Activated naive CD4-positive, alpha-beta T cell treated with anti-CD3 and anti-CD28 coated beads, Interleukin-2, amount 50 U/mL, for 16 hours (primary cell): ENCODE measurements at places on chromosomes 7 and 10.

- no peak for DNase-seq
These were observed 117.4 kb downstream of the ZNF365 start for GRCh38 chr10:62491597-62491996.

DNA sequence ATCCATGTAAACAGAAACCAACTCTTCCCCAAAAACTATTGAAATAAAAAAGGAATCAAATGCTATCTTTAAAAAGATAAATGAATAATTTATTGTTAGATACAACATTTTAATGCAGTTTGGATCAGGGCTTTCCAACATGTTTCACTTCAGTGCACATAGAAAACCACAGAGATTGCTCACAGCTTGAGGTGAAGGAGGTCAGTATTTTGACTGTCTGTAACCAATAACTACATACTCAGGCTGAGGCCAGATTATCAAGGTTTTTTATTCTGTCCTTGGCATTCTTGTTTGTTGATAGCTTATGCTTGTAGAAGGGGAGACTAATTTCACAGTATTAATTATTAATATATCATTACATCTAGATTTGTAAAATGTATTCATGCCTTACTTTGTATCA is 195.5 kb downstream of the PRKG1 start:
- DNase-seq: no peak

DNA sequence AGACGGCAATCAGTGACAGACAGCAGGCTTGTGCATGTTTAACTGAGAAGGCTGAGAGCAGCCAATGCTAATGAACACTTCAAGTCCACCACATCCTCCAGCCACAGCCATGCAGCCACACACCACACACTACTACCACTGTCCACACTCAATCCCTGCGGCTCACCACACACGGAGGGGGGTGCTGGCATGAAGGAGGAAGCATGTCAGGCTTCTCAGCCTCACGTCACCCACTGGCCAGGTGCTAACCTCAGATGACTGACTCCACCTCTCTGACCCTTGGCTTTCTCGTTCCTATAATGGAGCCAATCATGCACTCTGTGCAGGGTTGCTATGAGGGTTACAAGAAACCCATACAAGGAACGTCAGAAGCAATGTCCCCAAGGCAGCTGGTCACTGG is 165.4 kb upstream of the RNF32 start:
- no peak for DNase-seq

DNA sequence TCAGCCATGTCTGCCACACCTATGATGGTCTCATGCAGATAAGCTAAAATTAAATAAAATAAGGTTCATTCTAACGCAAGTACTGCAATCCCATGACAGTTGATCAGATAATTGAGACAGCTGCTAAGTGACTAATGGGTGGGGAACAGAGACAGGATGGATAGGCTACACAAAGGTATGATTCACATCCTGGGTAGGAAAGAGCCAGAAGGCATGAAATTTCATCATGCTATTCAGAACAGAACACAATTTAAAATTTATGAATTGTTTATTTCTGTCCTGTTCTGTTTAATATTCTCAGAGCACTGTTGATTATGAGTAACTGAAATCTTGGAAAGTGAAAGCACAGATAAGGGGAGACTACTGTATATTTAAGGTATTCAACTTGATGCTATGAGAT is 381.8 kb upstream of the SORCS1 start:
- DNase-seq: no peak

GRCh38 chr10:95447685-95448084 is 113.5 kb downstream of the SORBS1 start:
- no peak for DNase-seq

DNA sequence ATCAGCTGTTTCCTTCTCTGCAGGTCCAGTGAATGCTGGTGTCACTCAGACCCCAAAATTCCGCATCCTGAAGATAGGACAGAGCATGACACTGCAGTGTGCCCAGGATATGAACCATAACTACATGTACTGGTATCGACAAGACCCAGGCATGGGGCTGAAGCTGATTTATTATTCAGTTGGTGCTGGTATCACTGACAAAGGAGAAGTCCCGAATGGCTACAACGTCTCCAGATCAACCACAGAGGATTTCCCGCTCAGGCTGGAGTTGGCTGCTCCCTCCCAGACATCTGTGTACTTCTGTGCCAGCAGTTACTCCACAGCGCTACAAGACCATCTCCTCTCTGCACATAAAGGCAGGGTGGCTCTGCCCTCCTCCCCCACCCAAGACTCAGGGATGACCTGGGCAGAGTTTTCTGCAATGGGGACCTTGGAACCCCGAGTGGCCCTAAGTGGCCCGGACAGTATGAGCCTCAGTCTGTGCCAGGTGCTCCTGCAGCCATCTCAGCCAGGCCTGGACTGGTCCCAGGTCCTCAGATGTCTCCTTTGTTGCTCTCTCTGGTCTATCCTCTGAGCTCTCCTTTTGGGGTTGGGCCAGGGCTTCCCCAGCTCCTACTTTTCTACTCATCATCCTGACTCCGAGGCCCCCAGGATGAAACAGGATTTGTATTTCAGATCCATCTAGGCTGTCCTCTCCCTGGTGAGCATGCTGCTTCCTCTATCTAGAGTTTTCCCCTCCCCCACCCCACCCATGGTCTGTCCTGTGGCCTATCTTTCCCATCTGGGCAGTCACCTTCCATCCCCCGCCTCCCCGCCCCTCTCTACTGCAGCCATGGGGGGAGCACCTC is 212.1 kb upstream of the PRSS58 start:
- DNase-seq: no peak

DNA sequence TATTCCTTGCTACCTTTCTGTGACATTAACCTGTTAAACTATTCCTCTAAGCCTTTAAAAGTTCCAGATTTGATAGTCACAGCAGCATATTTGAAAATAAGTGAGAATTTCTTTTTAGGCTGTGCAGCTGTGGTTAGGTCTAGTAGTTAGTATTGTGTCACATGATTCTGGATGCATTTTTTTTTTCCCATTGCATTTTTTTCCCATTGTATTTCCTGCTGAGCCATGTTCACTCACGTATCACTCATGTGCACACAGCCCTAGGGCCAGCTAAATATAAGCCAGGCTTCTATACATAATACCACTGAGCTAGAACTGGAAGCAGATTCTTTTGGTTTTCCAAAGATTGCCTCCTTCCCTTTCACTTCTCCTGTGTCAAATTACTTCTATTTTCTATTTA is 37.4 kb downstream of the DNAJC9 start:
- DNase-seq: no peak

DNA sequence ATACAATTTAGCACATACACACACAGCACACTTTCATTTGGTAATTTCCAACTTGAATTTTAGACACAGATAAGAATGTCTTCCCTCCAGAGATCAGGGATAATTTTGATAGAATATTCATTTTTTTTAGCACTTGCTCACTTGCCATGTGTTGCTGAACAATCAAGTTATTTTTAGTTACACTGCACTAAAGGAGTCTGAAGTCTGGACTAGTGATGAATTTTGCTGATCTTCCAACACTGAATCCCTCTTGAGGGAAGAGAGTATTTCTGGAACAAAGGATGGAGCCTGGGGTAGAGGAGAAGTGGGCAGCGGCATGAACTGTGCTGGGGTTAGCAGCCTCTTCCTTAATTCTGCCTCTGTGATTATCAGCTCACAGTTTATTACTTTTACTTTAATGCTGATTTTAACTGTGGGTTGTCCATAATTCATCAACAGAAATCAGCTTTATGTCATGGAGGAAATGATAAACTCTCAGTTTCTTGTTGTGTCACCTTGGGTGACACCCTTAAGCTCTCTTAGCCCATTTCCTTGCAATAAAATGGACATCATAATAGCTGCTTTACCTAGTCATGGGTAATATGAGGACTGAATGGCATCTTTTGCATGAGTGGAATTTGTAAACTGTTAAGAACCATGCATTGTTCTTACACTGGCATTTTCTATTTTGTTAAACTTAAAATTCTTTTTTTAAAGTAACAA is 32.1 kb downstream of the SGPL1 start:
- no peak for DNase-seq

- DNase-seq: no peak
These were observed 635.6 kb upstream of the SORCS1 start for GRCh38 chr10:107800061-107800460.

DNA sequence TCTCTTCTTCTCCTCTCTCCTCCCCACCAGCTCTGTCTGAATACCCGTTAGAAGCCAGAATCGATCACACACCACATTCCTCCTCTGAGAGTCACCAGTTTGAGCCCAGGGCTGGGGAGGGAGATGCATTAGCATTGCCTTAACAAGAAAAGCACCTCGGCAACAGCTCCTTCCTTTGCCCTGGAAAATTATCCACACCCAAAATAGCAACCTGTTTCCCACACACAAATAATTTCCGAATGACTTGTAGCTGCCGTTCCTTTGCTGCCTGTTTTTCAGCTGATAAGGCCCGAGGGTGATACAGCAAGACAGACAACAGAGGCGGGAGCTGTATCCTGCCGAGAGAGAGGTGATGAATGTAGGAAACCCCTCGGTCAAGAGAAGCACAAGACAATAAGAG is 91.3 kb downstream of the CPXM2 start:
- DNase-seq: no peak

DNA sequence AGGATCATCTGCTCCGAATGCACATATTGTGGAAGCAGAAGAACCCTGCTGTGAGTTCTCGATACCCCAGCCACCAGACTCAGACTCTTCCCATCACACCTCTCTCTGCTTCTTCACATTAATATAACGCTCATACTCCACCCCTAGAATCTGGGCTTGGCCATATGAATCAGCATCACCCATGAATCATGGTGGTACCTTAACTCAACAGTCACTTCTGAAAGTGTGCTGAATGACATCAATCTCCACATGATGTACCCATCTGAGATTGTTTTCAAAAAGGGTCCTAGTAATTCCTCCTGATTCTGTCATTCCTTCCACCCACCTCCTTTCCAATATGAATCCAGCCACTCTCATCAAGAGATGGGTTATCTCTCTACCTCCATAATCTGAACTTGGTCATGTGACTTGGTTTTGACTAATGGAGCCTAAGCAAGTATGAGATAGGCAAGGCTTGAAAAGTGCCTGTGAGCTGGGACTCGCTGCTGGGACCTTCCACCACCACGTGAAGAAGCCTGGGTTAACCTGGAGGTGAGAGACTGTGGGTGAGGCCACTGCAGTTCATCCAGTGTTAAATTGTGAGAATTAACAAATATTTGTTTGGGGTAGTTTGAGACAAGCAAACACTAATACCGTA is 15.4 kb downstream of the YWHAG start:
- DNase-seq: no peak

- no peak for DNase-seq
These were observed 457.1 kb downstream of the TYW1 start for GRCh38 chr7:67453580-67454380.

- no peak for DNase-seq
These were observed 11.6 kb downstream of the CRPPA start for GRCh38 chr7:16409777-16410176.

DNA sequence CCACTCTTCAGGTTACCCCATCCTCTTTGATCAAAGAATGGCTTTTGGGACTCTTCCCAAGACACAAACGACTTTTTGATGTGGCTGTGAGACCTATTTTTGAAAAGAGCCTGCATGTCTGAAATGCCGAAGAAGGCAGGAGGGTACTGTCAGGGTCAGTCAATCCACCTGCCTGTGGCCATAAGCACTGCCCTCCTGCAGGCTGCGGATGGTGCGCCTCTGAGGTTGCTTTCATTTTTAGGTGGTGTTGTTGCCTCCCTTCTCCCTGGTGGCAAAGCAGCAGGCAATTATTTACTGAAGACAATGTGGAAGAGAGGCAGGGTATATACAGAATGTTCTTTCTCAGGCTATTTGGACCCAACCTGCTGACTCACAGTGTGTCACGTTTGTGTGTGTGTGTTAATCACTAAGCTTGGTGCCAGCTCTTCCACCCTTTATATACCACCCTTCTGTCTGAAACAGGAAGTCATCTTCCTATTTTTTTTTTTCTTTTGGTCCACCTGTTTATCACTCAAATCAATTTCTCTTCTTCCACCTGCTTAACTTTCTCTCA is 1421.2 kb upstream of the CELF2 start:
- no peak for DNase-seq

- DNase-seq: no peak
These were observed 218.9 kb downstream of the FAM107B start for GRCh38 chr10:14555807-14556206.

DNA sequence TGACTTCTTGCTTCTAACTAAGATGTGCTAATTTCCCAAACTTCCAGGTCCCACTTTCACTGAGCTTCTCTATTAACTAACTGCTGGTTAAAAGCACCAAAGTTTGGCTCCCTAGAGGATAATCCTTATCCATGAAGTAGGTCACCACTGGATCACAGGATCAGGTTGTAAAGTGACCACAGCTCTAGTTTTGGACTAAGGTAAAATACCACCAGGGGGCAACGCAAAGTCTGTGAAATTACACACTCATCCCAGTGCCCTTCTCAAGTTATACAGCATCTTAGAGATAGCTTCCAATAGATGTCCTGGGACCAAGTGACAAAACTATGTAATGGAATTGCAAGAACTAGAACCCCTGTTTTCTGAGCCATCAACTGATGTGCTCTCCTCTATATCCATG is 116.4 kb upstream of the ASAH2 start:
- no peak for DNase-seq

DNA sequence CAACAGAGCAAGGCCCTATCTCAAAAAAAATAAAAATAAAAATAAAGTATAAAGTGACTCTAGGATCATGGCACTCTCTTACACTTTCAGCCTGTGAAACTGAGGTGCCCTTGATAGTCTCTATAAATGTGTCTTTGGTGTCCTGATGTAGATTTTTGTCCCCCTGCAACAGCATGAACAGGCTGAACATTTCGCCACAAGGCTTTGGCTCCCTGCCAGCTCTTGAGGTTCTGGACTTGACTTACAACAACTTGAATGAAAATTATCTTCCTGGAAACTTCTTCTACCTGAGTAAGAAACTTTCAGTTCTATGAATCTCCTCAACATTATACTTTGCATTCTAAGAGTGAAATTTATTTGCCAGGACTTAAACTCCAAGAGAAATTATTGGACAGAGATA is 48.1 kb upstream of the BMS1 start:
- DNase-seq: no peak

DNA sequence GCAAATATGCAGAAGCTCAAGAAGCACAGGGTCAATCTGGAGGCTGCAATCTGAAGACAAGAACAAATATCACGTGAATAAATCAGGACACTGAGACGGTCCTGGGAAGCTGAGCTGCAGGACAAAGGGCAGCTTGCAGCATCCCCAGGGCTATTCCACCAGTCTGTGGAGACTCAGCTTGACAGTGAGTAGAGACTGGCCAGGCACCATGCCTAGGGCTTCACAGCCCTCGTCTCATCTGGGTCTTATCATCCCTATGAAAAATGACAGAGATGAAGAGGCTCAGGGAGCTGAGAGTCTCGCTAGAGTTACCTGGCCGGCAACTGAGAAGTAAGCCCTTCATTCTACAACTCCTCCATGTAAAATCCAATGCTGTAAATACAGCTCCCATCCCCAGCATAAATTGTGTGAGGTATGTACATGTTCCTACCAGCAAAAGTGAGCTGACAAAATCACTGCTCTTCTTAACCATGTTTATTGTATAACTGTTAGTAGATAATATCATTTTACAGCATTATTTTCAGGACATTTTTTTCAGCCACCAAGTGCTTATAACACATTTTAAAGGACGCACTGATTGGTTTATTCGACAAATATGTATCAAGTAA is 186.6 kb upstream of the IGFBP3 start:
- DNase-seq: no peak

GRCh38 chr7:4159761-4160554 is 522.1 kb upstream of the FOXK1 start:
- DNase-seq: no peak
